8988T (cell line): ENCODE measurements at places on chromosomes 16 and 17.

DNA sequence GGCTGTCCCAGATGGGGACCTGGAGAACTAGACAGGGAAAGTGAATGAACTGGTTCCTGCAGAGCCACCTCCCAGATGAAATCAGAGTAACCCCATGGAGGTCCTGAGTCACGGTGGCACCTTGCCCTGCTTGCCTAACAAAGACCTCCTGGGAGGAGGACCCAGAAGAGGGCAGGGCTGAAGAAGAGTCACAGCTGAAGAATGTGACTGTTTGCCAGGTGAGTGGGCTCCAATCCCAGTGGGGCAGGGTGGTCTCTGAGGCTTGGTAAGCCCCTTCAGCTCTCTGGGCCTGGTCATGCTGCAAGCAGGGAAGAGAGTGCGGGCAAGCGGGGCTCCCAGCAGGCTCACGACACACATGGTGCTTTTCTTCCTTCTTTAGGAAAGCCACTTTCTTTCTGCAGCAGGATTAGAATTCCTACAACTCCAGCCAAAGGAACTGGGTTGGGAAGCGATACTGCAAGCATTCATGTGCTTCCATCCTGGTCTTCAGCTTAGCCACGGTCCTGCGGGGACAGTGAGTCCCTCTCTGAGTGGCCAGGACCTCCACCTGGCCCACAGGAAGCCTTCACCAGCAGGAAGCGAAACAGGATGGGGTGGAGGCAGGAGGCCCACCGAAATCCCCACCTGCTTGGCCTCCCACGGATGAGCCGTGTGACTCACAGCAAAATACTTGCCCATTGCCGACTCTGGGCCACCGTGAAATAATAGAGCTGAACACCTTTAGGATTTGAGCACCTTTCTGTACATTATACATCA, 4.3 kb downstream of the C16orf74 start:
- DNase-seq: peak; percentile 79

DNA sequence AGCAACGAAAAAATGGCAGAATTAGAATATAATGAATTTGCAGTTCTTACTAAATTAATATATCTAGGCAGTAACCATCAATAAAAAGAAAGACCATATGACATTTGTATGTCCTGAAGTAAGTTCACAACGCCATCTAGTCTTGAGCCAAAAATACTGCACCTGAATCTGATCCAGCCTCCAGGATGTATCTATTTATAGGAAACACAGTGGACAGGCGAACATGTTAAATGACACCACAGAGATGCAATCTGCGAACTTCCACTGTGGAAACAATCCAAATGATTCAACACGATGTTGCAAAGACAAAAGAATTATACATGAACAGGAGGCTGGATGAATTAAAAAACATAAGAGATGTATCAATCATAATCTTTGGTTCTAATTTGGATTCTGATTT, 197.6 kb downstream of the CDH13 start:
- no peak for DNase-seq

GRCh38 chr17:51373489-51374152, 113.3 kb downstream of the UTP18 start:
- no peak for DNase-seq

GRCh38 chr17:50471009-50471905, 2.6 kb upstream of the CHAD start:
- DNase-seq: no peak

- DNase-seq: no peak
These were observed 11.2 kb upstream of the DNAH17 start for GRCh38 chr17:78588258-78589030.

DNA sequence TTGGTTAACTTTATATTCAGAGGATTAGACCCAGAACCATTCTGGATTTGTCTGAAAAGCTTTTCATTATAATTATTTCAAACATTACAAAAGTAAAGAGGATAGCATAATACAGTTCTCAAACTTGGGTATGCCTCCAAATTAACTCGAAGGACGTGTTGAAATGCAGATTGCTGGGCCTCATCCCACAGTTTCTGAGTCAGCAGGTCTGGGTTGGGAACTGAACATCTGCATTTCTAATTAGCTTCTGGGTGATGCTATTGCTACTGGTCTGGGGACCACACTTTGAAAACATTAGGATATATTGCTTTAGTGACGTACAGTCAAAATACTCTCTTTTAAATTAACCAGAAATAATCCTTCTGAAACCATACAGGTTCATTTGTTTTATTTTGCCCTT, 10.0 kb downstream of the TPPP3 start:
- no peak for DNase-seq

GRCh38 chr16:65532258-65532657, 410.4 kb upstream of the CDH11 start:
- DNase-seq: no peak

DNA sequence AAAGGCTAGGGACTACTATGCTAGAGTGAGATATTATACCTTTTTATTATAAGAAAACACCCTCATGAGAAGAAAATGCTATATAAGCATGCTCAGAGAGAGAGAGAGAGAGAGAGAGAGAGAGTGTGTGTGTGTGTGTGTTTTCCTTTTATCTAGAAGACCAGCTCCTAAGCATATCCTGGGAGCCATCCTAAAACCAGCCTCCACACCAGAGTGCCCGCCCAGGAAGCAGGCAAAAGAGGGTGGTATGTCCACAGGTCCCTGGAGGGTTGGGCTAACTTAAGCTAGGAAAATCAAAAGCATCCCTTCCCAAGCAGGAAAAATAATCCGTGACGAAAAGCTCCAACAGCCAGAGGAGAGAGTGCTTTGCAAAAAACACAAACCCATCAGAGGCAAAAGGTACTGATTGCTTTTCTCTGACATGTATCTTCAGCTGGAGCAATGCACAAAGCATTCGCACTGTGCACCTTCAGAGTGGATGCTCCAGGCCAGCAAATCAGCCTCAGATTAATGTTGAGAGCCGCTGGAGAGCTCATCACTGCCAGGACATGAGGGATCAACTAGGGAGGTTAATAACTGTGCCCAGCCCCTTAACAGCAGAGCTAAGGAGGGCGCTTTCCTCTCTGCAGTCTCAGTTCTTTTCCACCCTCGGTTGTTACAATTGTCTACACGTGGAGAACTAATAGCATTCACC, 125.1 kb downstream of the SLC39A11 start:
- no peak for DNase-seq

DNA sequence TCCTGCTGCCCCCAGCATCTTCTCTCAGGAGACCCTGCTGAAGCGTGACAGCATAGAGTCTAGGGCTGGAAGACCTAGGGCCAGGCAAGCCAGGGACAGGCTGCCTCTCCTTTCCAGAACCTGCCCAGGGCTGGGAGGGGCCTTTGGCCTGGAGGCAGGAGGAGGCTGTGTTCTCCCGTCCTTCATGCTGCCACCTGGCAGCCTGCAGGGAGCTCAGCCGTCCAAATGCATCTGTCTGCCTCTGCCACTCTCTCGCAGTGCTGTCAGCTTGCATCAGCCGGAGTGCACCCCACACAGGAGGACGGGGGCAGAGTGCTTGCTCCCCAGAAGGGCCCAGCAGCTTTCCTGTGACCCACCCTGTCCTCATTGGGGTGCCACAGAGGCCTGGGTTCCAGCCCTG, 31.3 kb downstream of the ARHGAP23 start:
- DNase-seq: peak; percentile 13

GRCh38 chr17:29147682-29148081, 32.5 kb downstream of the MYO18A start:
- no peak for DNase-seq
